ENCODE measurements at places on chromosomes 12 and 14.

DNA sequence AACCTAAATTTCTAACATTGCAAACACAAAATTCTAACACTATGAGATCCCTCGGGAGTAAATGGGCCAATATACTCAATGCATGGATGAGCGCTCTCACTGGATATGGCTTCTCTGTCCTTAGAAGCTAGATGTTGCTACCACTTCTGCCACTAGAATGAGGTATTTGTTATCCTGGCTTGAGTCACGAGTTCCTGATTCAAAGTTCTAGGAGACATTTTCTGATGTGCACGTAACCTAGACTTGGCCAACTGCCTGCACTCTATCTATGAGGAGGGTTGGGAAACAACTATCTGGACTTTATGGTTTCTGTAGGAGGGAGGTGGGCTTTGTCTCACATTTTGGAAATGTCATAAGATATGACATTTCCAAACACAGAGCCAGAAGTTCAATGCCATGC is 37.6 kb downstream of the FERMT2 start:
- no peak for DNase-seq

DNA sequence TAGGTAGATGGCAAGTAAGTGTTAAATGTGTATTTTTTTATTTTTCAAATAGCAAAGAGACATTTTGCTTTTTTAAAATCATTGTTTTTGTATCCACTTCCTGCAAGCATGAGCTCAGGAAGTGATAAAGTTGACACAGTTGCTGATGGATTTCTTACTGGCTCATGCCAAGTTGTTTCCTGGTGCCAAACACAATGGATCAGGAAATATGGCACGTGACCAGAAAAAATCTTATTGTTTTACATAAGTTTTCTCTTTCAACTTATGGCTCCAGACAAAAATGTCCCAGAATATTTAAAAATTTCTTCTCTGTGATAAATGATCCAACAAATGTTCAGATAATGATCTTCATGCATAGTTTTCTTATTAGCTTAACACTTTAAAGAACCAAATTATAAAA is 1279.1 kb upstream of the FLRT2 start:
- no peak for DNase-seq

DNA sequence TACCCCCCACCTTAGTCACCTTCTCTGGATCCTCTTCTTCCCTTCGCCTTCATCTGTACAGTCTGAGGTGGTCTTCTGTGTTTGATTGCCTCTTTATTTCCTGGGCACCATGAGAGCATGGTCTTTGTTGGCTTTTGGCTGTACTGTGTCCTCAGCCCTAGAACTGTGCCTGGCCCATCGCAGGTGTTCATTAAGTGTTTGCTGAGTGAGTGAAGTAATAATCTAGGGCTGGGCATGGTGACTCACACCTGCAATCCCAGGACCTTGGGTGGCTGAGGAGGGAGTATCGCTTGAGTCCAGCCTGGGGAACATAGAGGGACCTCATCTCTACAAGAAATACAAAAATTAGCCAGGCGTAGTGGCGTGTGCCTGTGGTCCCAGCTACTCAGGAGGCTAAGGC is 13.9 kb downstream of the ALDH2 start:
- DNase-seq: no peak

DNA sequence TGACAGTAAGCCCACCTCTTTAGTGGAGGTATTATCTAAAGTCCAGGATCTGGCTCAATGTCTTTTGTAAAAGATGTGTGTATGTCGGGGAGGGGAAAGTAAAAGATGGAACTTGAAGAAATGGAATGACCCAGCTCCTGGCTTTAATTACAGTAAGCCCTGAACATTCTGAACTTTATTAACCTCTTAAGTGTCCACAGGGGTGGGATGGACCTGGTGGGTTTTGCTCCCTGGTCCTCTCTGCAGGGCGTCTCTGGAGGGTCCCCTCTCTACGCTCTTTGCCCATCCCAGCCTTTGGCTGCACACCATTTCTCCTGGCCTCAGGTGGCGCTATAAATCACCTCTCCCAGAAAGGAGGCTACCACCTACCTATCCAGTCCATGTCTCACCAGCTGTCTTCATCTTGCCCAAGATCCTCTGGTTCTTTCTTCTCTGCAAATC is 3.7 kb upstream of the CISTR start:
- DNase-seq: no peak

- DNase-seq: no peak
Measured at GRCh38 chr14:44625098-44625497, 118.0 kb upstream of the FSCB start.
